Globus pallidus (tissue), 1 donor: ENCODE measurements at places on chromosomes 11 and 22.

DNA sequence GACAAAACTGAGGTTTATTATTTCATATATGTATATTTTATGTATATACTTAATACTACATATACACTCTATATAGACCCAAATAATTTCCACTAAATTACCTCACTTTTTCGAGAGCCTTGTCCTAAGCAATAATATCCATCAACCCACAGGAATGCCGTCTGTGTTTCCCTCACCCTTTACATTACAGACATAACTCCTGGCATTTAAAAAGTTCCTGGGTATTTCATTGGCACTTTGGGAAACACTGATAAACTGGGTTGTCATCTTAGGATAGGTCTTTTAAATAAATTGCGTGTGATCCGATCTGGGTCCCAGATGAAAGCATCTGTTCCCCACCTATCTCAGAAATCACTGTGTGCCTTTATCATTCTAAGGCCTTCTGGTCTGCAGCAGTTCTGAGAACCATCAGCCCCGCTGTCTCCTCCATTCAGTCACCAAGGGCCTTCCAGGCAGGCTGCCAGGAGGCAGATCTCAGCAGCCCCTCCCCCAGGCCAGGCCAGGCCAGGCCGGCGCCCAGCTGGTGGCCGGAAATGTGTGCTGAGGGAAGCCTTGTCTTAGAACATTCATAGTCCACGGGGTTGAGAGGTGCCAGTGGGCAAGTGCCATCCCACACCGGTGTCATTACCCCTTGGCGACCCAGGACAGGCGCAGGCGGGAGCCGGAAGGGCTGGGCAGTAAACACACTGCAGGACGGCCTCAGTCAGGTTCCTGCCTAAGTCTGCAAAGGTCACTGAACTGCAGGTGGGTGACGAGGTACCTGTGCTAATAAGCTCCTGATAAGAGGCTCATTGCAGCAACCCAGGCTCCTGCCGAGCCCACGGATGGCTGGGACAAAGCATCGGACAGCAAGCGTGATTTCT lies 3.3 kb downstream of the FGF19 start:
- peak; percentile 40 for DNase-seq

DNA sequence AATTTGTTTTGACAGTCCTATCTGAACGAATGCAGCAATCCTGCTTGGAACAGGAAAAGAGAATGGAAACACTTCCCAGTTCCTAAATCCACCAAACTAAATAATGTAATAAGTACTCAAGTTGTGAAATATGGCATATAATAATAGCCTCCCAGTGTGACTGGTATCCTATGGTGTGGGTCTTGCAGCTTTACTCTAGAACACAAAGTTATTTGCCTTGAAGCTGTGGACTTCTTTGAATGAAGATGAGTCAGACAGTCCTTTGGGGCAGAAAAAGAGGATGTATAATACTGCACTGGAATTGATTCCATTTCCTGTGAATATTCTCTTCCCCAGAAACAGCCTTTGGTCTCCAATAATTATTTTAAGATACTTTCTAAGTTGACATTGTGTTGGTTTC lies 887.0 kb downstream of the KCNA4 start:
- DNase-seq, result no peak

DNA sequence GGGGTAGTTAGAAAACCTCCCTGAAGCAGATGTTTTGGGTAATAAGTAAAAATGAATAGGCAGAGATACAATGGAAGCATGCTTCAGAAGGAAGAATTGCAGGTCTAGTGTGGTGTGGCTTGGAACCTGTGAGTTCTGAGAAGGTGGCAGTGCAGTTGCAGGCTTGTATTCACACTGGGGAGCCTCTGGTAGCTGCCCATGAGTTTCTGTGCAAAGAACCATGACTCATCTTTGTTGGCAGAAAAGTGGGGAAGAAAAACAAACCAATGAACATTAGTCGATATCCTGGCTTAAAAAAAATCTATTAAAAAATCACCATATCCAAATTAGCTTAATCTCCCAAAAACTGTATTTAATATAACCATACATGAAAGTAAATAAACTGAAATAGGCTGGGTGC lies 232.6 kb downstream of the FAT3 start:
- DNase-seq, result no peak

GRCh38 chr11:85826116-85826855 lies 15.3 kb upstream of the SYTL2 start:
- DNase-seq, result no peak

GRCh38 chr11:16148301-16148931 lies 207.9 kb downstream of the SOX6 start:
- DNase-seq, result peak; percentile 53

DNA sequence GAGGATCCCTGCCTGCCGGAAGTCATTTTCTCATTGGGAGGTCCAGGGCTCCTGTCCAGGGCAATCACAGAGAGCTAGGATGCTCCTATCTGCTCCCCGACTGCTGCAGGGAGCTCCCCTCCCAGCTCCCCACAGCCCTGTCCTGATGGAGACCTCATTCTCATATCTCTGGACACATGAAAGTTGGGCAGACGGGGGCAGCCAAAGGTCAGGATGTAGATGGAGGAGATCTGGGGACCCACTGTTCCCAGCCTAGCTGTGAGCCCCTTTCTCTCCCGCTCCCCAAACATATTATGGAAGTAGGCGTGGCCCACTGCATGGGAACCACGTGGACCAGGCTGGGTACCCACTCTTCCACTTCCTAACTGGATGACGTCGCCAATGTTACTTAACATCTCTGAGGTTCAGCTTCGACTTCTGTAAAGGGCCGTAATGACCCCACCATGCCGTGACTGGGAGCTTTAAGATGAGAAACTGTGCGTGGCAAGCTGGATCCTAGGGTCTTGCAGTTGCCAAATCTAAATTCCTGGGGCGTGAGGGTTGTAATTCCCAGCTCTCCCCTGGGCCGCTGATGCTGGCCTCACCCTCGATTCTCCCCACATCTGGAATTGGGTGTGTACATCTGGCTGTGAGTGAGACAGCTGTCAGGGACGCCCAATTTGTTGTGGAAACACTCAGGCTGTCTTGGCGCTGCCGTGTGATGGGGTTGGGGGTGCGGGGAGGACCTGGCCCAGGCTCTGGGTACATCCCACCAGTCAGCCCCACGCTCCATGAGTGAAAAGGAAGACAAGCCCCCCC lies 1.8 kb downstream of the CDC42EP2 start:
- DNase-seq, result no peak

GRCh38 chr11:94400839-94401772 lies at the start of gene GPR83:
Gene GPR83, minus strand, starts transcription at chr11:94401419. Its CDS starts 172 bp downstream, at chr11:94401247.
- no peak for DNase-seq

DNA sequence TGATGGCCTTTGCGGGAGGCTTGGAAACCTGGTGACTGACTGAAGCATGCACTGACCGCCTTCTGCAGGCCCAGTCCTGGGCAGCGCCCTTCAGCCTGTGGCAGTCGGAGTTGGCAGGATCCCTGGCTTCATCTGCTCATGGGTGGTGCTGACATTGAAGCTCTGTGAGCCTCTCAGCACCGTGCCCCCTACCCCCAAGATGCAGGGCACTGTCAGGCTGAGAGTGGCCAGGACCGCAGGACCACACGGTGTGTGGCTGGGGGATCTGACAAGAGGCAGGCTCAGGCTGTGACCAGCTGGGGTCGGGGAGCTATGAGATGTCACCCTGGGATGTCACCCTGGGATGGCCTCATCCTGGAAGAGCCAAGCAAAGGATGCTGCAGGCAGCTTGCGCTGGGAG lies 32.7 kb downstream of the TBC1D22A start:
- DNase-seq, result no peak
